ENCODE measurements at places on chromosomes 12 and 14.

GRCh38 chr14:60106339-60106738, 14.6 kb downstream of the PCNX4 start:
- DNase-seq = no peak

DNA sequence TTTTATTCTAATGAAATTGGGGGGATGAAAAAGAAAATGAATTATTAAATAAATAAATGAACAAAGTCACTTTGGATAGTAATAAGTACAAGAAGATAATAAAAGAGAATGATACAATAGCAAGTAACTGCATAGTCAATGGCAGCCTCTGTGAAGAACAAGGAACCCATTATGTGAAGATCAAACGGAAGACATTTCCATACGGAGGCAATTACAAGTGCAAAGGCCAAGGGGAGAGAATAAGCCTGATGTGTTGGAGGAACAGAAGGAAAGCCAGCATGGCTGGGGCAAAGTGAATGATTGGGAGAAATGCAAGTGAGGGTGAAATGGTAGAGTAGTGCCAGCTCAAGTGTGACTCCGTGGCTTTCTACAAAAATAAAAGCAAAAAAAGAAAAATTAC, 43.9 kb upstream of the CHPT1 start:
- no peak for DNase-seq

DNA sequence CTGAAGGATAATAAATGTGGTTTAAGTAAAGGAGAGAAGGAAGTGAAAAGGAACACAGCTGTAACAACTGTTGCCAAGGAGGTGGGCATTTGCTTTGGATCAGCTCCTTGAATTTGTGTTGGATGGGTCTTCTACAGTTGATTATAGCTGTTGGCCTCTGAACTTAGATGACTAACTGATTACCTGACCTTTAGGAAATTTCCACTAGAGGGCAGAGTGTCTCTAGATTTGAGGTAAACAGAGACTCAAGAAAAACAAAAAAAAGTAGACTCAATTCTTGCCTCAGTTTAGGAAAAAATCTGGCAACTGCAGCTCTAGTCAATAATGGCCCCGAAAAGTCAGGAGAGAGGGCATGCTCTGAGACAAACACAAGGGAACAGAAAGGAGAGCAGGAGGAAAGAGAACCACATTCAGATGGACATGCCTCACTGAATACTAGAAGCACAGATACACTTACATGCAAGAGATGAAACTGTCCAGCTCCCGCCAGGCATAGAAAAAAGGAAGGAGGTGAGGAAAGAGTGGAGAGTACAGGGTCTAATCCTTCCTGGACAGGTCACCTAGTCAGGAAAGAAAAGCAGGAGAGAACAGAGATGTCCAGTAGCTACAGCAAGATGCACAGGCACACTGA, 20.6 kb downstream of the COX14 start:
- no peak for DNase-seq

DNA sequence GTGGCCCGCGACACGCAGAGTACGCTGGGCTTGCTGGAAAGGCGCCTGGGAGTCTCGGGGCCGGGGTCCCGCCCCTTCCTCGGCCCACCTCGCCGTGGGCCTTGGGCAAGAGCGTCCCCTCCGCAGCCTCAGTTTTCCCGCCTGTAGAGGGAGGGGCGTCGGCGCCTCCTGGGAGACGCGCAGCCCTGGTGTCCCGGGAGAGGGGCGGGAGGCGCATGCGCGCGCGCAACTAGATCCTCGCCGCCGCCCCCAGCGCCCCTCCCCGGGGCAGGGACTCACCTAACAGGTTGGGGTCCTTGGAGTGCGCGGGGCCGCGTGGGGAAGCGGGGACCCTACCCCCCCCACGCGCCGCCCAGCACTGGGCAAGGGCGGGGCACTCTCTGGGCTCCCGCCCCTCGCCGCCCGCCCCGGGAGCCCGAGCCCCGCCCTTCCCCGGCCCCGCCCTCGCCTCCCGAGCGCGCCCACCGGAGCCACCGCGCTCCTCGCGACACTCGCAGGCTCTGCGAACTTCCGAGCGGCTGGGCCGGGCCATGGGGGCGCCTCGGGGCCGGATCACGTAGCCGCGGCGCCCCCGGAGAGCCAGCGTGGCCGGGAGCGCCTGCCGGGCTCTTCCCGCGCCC, at the start of gene KIF26A:
Gene KIF26A, plus strand, starts transcription at position 490 of the 620 bp plus-strand sequence. CDS start 136 bp downstream, outside the sequence.
- DNase-seq = no peak

- no peak for DNase-seq
Measured at GRCh38 chr14:38904959-38905358, 198.1 kb downstream of the SEC23A start.

- no peak for DNase-seq
Measured at GRCh38 chr14:36717363-36717762, 55.7 kb downstream of the PAX9 start.

DNA sequence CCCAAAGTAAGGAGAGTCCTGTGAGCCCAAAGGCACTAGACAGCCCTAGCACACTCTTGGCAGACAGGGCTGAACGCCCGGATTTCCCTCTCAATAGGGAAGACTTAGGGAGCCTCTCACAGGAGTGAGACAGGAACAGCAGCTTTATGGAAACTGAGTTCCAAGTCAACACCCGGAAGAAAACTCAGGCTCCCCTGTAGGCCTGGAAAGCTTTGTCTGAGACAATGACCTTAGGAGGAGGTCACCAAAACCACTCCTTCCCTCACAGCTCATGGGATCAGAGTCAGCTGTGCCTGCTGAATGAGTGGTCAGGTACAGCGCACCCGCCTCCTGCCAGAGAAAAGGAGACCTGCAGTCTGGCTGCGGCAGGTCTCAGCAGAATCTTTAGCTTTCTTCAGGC, 229.5 kb downstream of the CACNA1C start:
- DNase-seq = no peak

- DNase-seq = no peak
Measured at GRCh38 chr12:89752341-89752740, 43.7 kb upstream of the ATP2B1 start.
